Right hindlimb (tissue), 1 donor: ENCODE measurements at places on chromosomes 3 and 15.

- no peak for DNase-seq
Measured at GRCh38 chr3:36548712-36549111, 168.4 kb downstream of the STAC start.

- DNase-seq: no peak
Measured at GRCh38 chr15:40843885-40844695, at the start of gene SPINT1. SPINT1 (plus strand) TSS chr15:40844048; CDS start chr15:40844555, 507 bp downstream.

- DNase-seq: no peak
Measured at GRCh38 chr3:121557426-121557934, 10.3 kb upstream of the ARGFX start.

GRCh38 chr3:135261916-135262315, 466.9 kb downstream of the EPHB1 start:
- DNase-seq: no peak

- DNase-seq: no peak
Measured at GRCh38 chr3:13661121-13661520, 112.2 kb downstream of the FBLN2 start.

DNA sequence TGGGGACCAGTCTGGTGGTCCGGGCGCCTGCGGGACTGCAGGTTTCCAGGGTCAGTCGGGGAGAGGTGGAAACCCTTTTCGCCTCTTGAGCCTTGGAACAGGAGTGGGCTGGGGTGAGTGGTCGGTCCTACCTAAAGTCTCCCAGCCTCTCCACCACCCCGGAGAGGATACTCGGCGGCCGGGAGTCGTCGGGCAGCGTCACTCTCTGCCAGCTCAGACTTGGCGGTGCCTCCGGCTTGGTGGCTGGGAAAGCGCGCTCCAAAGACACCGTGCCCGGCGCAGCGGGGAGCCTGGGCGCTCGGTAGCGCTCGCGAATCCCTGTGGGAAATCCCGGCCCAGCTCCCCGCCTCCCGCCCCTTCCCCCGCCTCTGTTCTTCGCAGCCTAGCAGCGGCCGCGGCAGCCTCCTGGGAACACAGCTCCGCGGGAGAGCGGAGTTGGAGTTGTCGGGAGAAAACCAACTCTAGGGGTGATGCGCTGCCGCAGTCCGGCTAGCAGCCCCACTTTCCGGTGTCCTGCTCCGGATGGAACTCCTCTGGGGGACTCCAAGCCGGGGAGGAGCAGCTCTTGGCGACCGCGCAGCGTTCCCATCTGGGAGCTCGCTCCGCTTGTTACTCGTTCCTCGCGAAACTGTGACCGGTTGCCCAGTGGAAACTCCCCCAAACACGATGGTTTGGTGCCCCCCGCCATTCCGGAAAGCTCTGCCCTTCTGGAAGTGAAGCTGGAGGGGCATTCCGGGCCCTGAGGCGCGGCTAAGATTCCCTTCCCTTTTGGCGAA, 1.4 kb downstream of the EPHB1 start:
- DNase-seq: peak; percentile 28

DNA sequence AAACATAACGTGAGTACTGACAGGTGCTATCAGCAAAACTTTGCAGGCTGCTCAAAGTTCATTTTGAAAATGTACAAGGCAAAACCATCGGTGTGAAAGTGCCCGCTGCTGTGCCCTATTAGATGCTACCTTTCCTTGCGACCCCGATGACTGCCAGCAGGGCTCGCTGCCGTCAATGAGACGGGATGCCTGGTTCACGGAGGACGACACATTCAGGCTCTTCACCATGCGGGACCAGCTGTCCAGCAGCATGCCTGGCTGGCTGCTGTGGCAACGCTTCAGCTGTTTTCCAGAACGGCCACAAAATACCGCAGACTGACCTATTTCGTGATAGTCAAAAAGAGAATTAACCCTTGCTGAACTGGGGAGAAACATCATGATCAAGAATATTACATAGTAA, 92.7 kb upstream of the OCA2 start:
- DNase-seq: peak; percentile 83

DNA sequence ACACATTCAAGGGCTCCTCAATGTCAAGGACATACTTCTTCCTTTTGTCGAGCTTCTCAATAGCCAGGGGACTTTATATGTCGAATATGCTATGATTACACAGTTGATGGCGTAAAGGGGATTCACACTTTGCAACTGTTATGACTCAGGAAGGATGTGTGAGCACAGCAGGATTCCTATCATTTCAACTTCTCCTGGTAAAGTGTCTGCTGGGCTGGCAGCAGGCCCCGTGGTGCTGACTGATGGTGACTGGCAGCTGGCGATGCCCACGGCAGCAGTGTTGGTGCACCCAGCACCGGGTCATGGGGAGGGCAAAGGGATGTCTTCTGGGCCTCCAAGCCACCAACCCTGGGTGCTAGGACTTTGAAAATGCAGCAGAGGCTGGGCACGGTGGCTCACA, 44.8 kb upstream of the GNB5 start:
- no peak for DNase-seq

DNA sequence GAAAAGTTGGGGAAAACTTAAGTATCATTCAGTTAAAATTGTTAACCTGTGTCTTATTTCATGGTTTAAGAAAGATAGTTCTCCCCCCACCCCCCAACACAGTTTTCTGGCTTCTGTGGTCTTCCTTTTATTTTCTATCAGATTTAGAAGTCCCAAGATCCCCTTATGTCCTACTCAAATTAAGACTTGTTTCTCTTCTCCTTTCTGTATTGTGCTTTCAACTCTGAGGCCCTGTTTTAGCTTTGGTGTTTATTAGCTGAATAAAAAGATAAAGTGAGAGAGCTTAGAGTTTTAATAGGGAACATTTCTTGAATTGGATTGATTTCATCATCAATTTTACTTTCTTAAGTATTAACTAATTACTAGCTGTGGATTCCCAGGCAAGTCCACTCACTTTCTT, 62.6 kb downstream of the AKAP13 start:
- DNase-seq: no peak

GRCh38 chr3:48503401-48504050, 448 bp downstream of the SHISA5 start:
- peak; percentile 41 for DNase-seq

DNA sequence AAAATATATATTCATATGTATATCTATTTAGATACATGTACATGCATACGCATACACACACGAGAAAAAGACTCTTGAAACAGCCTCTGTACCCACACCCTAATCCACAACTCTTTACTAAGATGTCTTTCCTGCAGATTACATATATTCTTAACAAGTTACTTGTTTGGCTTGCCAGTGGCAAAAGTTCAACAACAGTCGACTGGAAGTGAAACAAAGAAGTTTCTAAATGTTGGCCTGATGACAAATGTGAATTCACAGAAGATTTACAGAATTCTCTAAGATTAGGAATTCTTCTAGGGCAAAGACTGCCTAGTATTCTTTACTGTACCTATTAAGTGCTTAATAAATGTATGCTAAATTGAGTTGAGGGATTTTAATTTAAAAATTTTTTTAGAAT, 116.8 kb downstream of the CDIN1 start:
- DNase-seq: no peak

GRCh38 chr3:194333212-194333980, 17.7 kb downstream of the CPN2 start:
- peak; percentile 92 for DNase-seq

GRCh38 chr3:143839980-143840379, 8.3 kb downstream of the SLC9A9 start:
- no peak for DNase-seq

DNA sequence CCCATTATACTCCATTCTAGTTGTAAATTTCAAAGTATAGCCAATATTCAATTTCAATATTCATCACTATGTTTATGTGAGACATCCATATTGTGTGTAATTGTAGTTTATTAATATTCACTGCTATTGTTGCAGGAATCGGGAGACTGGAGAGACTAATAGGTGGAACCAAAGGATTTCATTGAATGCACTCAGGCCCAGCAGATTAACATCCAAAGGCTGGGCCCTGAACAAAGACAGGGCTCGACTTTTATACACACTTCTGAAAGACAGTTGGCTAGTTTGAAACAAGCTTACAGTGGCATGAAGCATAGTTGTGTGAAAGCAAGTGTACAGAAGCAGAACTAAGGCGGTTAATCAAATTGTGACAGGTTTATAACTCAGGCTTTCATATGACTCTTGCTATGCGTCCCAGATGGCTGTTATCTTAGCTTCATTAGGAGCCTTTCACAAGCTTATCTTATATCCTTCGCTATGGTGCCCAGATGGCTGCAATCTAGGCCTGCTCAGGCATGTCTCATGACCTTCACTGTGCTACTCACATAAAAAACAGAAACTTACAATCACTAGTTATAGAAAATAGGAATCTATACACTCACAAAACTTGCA, 1038.8 kb upstream of the EPHA6 start:
- no peak for DNase-seq

GRCh38 chr3:115688418-115688817, 65.1 kb downstream of the GAP43 start:
- no peak for DNase-seq
